ENCODE measurements at places on chromosomes 7 and 10. TPM values are rescaled to one million over a fixed set of nuclear protein-coding genes. Genes with fewer than 3 reads are reported as not detected.

TRIL gene
- 3.0 TPM for total RNA-seq

POMZP3 gene
- 11.4 TPM for total RNA-seq

OPTN gene
- 74.8 TPM for total RNA-seq

MMD2 gene
- total RNA-seq, result not detected

TACC2 gene
- total RNA-seq, result 65.9 TPM

RAPGEF5 gene
- 109 TPM for total RNA-seq

TEX47 gene
- total RNA-seq, result not detected

GIMAP6 gene
- total RNA-seq, result 7.4 TPM

UBE2D1 gene
- total RNA-seq, result 12.7 TPM

AGR2 gene
- total RNA-seq, result 32.9 TPM

SFXN3 gene
- total RNA-seq, result 47.8 TPM

PDK4 gene
- 134 TPM for total RNA-seq

AGBL3 gene
- 2.6 TPM for total RNA-seq

SAMD9L gene
- 28.8 TPM for total RNA-seq

FAM13C gene
- total RNA-seq, result 6.0 TPM

GRCh38 chr10:987620-987869, 689 bp upstream of the GTPBP4 start:
- no peak for DNase-seq

GRCh38 chr7:89334797-89335196, 539.3 kb upstream of the TEX47 start:
- DNase-seq, result no peak

DNA sequence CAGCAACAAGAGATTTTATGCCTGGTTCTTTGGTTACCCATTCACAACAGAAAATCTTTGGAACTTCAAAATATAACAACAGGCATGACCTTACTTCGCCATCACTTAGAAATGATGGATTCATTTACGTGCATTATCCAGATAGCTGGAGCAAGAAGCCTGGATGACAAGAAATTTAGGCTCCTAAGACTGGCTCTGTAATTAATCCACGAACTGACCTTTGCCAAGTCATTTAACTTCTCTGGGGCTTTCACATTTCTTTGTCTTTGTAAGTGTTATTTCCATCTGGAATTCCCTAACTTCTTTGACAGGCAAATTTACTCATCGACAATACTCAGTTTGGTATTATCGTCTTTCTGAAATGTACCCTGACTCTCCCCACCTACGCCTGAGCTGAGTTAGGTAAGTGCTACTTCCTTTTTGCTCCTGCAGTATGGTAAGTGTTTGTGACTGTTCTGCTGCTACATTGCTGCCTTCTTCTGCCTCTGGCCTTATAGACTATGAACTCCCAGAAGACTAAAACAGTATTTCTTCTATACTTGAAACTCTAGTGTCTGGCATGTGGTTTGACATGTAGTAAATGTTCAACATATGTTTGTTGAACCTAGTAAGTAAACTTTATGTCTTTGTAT, 5.5 kb upstream of the MDFIC start:
- no peak for DNase-seq

GRCh38 chr7:150904011-150904909, 51.9 kb downstream of the AOC1 start:
- DNase-seq, result no peak

DNA sequence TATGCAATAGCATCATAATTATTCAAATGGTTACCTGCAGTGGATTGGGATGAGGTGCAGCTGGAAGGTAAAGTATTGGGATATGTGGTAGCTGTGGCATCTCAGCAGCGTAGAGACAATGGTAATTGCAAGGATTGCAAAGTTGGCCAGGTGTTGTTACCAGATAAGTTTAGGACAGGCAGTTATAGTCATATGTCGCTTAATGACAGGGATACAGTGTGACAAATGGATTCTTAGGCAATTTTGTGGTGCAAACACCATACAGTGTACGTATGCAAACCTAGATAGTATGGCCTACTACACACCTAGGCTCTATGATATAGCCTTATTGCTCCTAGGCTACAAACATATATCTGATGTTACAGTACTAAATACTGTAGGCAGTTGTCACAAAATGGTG, 163.5 kb upstream of the LYZL2 start:
- no peak for DNase-seq

DNA sequence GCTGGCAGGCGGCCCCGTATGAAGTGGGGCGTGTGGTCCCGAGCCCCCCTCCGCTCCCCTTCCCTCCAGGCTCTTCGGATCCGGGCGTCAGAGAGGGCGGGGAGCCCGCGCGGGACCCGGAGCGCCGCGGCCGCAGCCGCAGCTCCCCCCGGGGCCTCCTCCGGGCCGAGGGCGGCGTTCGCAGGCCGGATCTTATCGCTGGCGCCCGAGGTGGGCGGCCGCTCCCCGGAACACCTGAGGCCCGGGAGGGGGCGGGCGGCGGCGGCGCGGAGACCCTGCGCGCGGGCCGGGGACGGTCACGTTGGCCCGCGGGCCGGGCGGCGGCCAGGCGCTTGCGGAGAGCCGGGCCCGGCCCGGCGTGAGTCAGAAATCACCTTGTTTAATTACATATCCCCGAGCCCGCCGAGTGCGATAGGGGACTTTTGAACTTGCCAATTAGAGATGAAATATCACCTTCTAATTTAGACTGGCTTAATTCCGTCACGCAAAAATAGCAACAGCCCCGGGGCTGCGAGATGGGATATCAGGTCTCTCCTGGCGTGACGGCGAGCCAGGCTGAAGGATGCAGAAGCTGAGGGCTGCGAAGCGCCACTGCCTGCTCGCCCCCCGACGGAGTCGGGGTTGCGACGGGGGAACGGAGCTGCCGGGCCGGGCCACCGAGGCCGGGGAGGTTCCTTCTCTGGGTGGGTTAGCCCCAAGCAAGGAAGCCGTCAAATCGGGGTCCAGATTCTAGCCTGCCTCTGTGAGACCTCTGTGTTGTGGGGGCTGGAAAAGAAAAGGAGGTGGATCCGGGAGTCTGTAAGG, 43.4 kb downstream of the LDB3 start:
- DNase-seq, result peak; percentile 56

DNA sequence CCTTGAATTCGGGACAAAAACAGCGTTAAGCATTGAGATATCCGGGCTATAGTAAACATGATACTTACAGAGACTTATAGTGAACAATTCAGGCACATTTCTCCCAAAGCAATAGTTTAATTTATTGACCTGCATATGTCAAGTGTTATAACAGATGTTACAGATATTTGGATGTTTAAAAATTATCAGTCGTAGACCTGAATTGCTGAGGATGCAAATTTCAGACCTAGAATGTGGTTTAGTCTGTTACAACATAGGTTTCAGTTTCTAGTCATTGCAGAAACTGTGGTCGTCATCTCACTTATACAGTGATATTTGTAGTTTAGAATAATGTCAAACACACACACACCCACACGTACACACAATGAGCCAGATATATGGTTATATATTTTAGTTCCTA, 85.2 kb downstream of the VTI1A start:
- no peak for DNase-seq

DNA sequence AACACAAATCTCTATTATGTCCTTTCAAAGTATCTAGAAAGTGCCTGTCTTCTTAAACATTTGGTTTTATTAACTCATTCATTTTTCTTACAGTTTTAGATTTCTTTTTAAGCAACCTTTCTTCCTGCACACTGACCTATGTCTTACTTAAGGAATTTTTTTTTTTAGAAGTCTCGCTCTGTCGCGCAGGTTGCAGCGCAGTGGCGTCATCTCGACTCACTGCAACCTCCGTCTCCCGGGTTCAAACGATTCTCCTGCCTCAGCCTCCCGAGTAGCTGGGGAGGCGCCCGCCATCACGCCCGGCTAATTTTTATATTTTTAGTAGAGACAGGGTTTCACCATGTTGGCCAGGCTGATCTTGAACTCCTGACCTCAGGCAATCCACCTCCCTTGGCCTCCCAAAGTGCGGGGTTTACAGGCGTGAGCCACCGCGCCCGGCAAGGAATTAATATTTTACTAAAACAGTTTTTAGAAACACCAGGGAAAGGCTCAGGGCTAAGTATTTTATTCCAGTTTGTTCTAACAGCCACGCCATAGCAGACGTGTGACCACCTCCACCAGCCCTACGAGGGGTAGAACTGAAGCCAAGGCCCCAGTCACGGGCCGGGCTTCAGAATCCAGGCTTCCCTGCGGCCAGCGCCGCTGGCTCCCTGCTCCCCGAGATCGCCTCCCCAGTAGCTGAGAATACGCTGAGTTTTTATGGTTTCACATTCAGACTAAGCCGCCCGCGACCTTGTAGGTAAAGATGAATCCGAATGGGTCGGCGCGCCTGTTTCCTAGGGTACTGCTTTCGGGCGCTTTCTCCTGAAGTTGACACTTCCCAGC, 941 bp upstream of the LUC7L2 start:
- peak; percentile 35 for DNase-seq

GRCh38 chr7:64887756-64888508, 15.1 kb upstream of the ZNF273 start:
- peak; percentile 60 for DNase-seq

DNA sequence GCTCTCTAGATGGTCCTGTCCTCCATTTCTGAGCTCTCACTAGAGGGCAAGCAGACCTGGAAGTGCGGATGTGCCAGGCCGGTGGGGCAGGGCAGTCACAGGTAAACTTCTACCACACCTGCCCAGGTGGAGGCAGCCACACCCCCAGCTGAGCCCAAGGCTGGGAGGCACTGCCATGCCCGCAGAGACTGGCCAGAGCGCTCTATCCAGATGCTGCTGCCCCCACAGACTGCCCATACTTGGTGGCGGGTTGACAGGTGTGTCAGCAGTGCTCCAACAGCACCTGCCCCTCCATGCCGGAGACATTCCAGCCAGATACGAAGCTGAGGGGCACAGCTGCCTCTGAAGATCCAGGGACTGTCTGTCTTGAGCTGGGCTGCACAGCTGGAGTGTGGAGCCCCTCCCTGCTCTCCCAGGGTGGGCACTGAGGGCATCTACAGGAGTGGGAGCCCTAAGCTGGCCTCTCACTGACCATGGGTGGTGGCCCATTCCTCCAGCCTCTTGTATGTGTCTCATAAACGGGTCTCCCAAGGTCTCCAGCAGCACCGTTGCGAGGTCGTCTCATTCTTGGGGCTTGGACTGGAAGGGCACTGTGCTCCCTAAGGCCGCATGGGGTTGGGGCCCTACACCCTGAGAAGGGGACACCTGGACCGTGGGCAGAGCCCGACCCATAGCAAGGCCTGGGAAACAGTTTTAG, 38.2 kb upstream of the PPIF start:
- DNase-seq, result no peak

GRCh38 chr7:128755819-128756476, 16.8 kb downstream of the CALU start:
- DNase-seq, result no peak

DNA sequence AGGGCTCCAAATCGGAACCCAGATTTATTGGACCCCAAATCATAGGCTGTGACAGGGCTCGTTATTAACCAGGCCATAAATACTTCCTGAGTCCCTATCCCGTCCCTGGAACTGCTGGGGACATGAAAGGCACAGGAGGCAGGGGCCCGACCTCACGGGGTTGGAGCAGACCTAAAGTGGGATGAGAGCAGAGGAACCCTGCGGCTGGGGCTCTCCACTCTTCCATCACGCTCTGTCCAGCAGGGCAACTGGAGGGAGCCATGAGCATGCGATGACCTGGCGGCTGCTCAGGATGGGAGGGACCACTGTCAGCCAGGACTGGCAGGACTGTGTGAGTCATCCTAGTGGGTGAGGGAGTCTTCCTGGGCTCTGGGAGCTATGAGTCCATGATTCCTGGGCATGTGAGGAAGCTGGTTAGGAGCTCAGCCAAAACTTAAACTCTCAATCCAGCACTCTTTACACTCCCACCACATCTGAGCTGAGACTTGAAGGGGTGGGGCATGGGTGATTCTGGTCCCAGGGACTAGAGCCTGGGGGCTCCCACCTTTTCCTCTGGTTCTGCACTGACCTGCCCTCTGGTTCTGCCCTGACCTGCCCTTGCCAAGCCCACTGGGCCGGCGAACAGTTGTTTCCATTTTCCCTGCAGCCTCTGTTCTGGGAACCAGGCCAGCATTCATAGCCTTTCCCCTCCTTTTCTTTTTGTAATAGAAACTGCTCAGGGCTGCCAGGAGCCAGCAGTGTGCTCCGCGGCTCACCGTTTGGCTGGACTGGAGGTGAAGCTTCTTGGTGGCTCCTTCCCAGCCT, 47.1 kb downstream of the SYPL1 start:
- DNase-seq, result peak; percentile 79

GRCh38 chr7:86939197-86939814, 120.1 kb downstream of the ELAPOR2 start:
- peak; percentile 37 for DNase-seq

GRCh38 chr7:38905056-38905759, 3.8 kb downstream of the VPS41 start:
- no peak for DNase-seq

- DNase-seq, result no peak
These were observed 1.3 kb upstream of the CCDC136 start for GRCh38 chr7:128790315-128791041.

DNA sequence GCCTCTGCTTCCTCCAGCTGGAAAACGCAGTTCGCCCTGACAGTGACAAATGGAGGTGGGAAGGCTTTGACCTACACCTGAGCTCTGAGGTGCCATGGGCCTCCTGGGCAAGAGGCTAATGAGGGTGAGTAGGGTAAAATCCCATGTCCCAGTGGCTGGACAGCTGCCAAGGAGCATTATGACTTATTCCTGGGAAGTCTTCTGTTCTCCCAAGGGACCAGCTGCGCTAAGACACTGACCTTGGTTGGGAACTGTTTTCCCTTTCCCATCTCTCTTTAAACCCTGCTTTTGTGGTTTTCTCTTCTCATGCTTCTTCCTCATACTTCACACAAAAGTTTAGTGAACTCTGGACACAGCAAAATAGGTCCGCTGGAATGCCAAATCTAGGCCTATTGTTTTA, 72.6 kb downstream of the COPG2 start:
- DNase-seq, result no peak

GRCh38 chr7:70787771-70788170, 344.2 kb upstream of the GALNT17 start:
- DNase-seq, result no peak

DNA sequence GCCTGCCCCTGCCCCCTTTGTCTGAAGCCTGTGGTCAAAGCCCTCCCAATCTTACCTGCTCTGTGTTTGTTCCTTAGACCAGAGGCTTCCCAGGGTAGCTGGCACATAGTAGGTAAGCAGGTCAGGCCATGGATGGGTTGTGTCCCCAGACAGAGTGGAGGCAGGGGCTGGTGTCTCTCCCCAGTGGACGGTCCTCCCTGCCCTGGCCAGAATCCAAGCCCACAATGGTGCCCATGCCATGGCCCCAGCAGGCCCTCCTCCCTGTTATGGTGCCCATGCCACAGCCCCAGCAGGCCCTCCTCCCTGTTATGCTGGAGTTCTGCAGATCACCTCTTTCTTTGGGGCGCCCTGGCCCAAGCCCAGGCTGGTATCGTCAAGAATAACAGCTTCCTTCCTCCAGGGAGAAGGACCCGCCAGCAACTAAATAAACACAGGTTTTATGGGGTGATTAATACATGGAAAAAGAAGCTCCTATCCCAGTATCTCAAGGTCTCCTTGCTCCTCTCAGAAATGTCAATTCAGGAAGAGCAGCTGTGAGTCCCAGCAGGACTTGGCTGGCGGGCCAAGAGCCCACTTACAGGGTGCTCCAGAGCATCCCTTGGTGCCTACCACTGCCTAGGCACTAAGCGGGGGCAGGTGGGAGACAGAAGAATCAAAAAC, 82.0 kb downstream of the NEURL1 start:
- no peak for DNase-seq

All from transverse colon (tissue), 4 donors.